NCI-H187 treated with DMSO at 0.1 percent for 48 hours (cell line): ENCODE measurements at places on chromosomes 16 and 17.

DNA sequence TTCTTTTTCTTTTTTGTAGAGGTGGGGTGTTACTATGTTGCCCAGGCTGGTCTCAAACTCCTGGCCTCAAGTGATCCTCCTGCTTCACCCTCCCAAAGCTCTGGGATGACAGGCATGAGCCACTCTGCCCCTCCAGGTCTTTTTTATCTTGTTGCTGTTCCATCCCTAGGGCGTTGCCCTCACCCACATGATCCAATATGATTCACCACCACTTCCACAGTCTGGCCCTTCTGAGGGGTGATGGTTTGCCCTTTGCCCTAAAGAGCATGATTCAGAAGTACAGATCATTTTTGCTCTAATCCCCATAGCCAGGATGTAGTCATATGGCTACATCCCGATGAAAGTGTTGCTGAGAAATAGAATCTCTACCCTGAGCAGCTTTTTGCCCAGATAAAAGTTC, 18.8 kb downstream of the STX4 start:
- DNase-seq = no peak

DNA sequence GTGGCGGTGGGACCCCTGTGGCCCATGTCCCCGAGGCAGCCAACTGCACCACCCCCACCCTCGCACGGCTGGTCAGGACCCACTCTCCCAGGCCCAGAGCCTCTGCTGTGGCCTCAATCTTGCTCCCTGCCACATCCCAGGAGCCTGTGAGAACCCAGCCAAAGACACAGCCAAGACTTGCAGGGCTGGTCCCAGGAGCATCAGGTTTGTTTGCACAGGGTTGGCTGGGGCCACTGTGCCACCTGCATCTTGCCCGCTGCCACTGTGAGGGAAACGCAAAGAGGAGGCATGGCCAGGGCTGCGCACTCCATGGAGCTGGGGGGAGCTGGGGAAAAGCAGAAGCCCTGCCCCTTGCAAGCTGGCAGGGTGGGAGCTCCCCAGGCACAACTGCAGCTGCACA, 92.5 kb downstream of the SSH2 start:
- no peak for DNase-seq

DNA sequence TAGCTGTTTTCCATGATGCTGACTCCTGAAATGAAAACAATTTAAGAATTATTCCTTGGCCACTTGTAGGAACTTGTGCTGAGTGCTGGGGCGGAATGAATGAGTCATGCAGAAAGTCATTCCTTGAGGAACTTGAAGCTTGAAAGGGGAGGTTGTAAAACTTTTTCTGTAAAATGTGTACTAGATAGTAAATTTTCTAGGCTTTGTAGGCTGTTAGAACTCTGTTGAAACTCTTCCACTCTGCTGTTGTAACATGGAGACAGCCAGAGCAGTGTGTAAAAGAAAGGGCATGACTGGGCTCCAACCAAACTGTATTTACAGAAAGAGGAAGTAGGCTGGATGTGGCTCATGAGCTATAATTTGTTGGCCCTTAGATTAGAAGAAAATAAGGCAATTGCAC, 46.1 kb downstream of the ABCA8 start:
- no peak for DNase-seq

DNA sequence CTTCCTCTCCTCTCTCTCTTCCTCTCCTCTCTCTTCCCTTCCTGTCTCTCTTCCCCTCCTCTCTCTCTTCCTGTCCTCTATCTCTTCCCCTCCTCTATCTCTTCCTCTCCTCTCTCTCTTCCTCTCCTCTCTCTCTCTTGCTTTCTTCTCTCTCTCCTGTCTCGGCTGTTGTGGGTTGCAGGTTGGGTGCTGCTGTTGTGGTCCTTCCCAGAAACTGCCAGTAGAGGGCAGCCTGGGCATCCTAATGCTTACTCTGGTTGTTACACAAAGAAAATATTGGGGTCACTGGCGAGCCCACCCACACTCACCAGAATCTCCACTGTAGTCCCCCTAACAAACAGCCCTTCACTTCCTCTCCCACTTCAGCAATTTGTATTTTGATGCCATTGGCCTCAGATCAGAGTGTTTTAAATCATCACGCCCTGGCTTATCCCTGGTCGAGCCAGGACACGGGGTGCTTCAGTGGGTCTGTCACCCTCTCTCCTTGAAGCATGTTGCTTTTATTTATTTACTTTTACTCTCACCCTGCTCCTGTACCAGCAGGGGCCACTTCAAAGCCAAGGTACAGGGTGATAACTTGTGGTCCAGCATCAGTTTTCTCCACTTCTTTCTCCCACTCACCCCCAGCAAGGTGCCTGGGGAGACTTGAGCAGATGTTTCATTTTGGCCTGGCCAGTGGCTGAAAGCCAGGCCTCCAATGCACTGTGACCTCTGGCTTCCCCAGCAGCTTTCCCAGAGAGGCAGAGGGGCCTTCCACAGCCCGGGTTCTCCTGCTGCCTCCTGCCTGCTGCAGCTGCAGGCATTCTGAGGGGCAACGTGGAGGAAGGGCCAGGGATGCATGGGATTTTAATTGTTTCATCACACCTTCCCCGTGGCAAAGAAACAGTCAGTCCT, 4.7 kb upstream of the MMP15 start:
- no peak for DNase-seq

DNA sequence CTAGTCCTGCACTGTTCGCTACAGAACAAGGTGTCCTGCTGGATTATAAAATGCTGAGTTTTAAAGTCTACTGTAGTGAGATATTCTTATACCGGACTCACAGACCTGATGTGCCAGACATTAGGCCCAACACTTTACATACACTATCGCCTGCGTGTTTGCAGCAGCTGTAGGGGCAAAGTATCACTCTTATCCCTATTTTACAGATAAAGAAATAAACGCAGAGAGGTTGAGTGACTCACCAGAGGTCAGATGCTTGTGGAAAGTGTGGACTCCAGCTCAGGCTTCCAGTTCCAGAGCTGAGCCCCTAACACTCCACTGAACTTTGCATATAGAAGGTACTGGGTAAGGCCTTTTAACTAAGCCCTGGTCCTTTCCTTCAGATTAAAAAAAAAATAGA, 47.4 kb downstream of the PLXDC1 start:
- DNase-seq = no peak

- no peak for DNase-seq
Measured at GRCh38 chr17:74408262-74408661, 23.6 kb upstream of the GPRC5C start.

- no peak for DNase-seq
Measured at GRCh38 chr16:79816081-79816497, 215.6 kb upstream of the MAF start.
